ENCODE measurements at places on chromosomes 5 and 9. TPM values are rescaled to one million over a fixed set of nuclear protein-coding genes. Genes with fewer than 3 reads are reported as not detected.

- H3K36me3 ChIP-seq: peaks cover 15% of the 10 kb centered on the region
- H3K27ac ChIP-seq: peak overlapping the region; percentile 99
- no peak overlapping the region for H3K4me3 ChIP-seq
- H3K4me1 ChIP-seq: peaks cover 95% of the 10 kb centered on the region
- DNase-seq: peak; percentile 93
- no peaks in the 10 kb centered on the region for H3K27me3 ChIP-seq
Observed at GRCh38 chr9:129491487-129491855, 129.4 kb downstream of the C9orf50 start.

- H3K27ac ChIP-seq: no peak overlapping the region
- DNase-seq: peak; percentile 33
- no peaks in the 10 kb centered on the region for H3K36me3 ChIP-seq
- peaks cover 6% of the 10 kb centered on the region for H3K27me3 ChIP-seq
Observed at GRCh38 chr9:134950386-134951210, 32.9 kb upstream of the FCN1 start.

PTGES gene
- 2.7 TPM for total RNA-seq

RFK gene
- 23.5 TPM for total RNA-seq

TAS2R1 gene
- not detected for total RNA-seq

MROH2B gene
- not detected for total RNA-seq
